DMS79 treated with DMSO at 0.1 percent for 48 hours (cell line): ENCODE measurements at places on chromosomes 1 and 21.

DNA sequence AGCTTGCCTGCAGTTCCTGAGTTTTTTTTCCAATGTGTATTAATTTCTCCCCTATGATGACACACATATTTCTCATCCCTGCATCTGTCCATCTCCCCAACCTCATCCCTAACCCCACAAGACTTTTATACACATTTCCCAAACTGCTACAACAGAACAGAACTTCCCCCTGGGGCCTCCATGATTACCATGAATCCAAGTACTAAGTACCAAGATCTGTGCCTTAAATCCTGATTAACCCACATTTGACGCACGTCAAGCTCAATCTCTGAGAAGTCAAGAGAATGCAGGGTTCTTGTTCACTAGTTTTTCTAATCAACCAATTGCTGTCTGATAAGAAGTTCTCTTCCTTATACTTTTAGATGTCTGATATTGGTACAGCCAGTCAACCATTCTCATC is 9.7 kb downstream of the HMGN1 start:
- no peak for DNase-seq

DNA sequence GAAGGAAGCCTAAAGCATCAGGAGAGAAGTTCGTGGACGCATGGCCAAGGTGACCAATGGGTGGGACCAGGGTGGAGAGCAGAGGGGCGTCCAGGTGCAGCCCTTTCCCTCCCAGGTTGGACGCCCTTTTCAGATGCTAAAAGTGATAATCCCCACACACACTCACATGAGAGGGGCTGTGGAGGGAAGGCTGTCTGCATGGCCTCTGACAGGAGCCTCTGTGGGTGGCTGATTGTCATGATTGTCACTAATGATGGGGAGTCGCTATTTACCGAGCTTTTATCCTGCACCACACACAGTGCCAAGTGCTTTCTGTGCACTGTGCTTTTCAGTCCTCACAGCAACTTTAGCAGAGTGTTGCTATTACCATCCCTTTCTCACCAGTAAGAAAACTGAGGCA is 27.1 kb upstream of the C1QA start:
- DNase-seq = no peak

- no peak for DNase-seq
These were observed 44.2 kb downstream of the RAB3B start for GRCh38 chr1:51946300-51946699.

- no peak for DNase-seq
These were observed 217.9 kb upstream of the NRIP1 start for GRCh38 chr21:15282665-15283064.

GRCh38 chr21:42254651-42255601 is 36.0 kb downstream of the ABCG1 start:
- DNase-seq = no peak

DNA sequence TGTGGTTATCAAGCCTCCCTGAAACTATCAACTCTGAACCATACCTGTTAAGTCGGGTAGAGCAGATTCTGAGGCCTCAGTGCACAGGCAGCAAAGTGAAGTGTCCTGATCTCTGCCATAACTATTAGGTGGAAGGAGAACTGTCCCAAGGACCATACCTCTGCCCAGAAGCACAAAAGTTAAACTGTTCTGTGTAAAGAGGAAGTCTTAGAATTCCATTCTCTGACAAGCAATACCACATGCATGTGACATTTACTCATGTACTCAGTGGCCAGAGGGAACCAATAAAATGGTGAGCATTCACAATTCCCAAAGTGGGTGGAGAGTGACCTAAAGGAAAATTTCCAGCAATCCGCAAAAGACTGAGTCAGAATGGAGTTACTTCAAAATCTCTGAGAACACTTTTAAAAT is 61.0 kb downstream of the TOR3A start:
- DNase-seq = no peak

DNA sequence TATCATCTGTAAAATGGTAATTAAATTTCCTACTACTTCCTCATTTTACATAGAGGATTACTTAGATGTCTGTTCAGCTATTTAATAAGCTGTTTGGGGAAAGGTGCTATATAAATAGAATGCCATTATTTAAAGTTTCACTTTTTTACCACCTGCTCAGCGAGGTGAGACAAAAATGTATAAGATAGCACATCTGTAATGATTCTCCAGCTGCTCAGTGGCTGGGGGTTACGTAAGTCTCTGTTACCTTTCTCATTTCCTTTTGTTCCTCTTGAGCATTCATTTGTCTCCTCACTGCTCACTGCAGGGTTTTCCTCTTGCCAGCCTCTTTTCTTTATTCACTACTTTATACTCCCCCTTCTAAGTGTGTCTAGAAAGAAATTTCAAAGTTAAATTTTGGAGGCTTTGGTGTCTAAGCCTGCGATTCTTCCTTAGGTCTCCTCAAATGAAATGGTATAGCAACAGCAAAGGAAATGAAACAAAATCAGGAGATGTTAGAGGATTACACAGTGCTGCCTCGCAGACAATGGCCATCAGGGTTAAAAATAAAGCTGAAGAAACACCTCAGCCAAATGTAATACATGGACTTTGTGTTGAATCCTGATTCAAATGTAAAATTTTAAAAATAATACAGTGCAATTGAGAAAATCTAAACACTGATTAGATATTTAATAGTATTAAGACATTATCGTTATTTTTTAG is 6.8 kb downstream of the RGS8 start:
- no peak for DNase-seq

DNA sequence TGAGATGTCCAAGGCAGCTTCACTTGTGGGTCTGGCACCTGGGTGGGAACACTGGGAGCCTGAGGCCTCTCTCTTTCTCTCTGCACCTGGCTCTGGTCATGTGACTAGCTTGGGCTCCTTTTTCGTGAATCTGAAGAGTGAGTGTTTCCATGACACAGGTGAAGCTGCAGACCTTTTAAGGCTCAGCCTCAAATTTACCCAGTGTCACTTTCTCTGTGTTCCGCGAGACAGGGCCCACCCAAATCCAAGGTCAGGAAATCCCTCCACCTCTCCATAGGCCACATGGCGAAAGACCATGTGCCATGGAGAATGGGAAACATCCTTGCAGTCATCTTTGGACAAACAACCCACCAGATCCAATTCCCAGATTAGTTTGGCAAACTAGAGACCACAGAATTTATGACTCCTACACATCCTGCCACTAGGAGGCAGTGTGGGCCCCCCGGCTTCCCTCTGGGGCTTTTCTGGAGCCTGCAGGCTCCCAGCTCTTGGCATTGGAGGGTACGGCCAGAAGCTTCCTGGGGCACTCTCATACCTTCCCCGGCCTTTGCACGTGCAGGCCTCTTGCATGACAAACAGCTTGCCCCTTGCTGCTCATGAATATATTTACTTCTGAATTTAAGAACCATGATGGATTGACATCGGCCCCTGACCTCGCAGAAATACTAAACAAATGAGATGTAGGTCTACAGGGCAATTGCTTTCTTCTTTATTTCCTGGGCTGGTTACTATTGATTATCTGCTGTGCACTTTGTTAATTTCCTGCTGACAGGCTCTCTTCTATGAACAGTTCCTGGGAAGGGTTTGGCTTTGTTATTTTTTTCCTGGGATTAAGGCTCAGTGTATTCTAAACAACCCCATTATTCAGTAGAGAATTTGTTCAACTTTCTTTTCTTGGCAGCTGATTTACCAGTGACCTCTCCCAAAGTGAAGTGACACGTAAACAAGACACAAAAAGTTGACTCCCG is 180.7 kb downstream of the KAZN start:
- DNase-seq = peak; percentile 26

GRCh38 chr1:177966199-177966598 is 3.7 kb downstream of the SEC16B start:
- DNase-seq = no peak

DNA sequence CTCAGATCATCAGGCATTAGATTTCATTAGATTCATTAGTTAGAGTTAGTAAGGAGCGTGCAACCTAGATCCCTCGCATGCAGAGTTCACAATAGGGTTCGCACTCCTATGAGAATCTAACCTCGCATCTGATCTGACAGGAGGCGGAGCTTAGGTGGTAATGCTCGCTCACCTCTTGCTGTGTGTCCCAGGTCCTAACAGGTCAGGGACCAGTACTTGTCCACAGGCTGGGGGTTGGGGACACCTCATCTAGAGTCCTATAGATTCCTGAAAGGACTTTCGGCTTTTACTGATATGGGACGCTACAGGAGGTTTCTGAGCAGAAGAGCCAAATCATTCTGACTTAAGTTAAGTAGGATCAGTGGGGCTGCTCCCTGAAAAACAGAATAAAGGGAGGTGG is 91.4 kb downstream of the AKT3 start:
- no peak for DNase-seq

- DNase-seq = peak; percentile 83
These were observed 76.9 kb downstream of the CLIC6 start for GRCh38 chr21:34745557-34746255.

GRCh38 chr1:36108314-36108713 is 16.7 kb downstream of the COL8A2 start:
- DNase-seq = no peak

- DNase-seq = no peak
These were observed 9.2 kb upstream of the GADD45A start for GRCh38 chr1:67675800-67676199.

DNA sequence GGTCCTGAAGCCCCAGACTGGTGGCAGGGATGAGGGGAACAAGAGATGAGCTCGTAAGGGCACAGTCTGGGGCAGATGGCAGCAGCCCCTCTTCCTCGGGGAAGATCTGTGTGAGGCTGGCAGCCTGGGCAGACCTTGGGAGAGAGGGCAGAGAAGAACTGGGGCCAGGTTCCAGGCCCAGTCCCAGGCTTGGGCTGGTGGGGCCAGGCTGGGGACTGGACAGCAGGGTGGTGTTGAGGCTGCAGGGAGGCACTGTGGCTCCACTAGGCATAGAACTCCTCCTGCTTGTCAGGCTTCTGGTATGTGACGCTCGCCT is 35.7 kb downstream of the SDC3 start:
- no peak for DNase-seq

DNA sequence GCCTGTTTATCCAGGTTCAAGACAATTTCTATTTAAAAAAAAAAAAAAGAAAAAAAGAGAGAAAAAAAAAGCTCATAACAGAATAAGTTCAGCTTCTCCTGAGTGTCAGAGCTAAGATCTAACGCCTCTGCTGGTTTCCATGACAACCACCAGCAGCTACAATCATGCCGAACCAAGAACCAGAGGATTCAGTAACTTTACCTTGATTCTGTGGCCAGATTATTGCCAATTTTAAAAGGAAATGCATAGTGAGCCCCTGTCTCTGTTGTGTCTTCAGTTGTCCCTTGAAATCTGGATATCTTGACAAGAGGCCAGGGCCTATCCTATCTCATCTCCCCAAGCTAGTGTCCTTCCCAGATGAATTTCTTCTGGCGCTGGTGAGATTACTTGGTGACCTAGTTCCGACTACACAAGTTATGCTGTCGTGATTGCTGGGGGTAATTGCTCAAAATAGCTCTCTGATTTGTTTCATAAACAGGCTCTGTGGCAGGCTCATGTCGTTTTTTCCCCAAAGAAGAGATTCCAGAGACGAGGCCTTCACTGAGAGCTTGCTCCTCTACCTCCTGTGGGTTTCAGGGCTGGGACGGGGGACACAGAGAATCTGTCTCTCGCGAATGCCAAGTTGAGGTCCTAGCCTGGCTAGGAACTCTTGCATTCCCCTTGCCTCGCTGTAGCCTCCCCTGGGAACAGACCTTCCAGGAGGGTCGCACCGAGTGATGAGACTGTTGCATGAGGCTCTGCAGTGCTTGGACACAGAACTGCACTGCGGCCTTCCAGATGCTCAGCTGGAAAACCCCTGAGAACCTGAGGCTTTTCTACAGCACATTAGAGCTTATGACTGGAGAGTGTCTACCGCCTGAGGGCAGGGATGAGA is 32.4 kb upstream of the SCCPDH start:
- DNase-seq = no peak

GRCh38 chr1:67674260-67675011 is 10.6 kb upstream of the GADD45A start:
- no peak for DNase-seq

DNA sequence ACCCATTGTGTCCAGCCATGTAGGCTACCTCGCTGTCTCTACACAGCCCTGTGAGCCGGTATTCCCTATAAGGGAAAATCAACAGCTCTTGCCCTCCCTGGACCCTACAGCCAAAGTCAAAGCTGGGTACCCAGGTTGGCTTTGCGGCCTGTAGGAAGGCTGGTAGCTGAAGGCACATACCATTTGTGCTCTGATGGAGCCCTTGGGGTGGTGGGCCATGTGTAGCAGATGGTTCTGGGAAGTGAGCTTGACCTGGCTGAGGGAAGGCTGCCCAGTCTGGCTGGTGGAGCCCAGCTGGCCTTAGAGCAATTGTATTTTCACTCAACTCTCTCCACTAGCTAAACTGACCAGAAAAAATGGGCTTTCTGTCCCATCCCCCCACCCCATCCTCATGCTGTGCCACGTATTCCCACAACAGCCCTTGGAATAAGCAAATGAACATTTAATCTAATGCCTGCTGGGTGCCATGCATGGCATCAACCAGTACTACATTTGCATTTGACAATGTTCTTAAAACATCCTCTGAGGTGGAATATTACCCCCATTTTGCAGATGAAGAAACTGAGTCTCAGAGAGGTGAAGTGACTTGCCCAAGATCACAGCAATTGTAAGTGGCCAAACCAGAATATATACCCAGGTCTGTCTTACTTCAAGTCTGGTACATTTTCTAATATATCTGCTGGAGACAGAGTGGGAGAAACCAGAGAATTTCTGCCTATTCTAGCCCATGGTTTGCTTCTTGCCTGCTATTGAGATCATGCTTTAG is 56.8 kb downstream of the NDUFS5 start:
- DNase-seq = no peak

- no peak for DNase-seq
These were observed 88.3 kb upstream of the ARHGAP29 start for GRCh38 chr1:94325377-94326302.

GRCh38 chr1:225319871-225320270 is 108.0 kb downstream of the LBR start:
- no peak for DNase-seq
